Ascending aorta (tissue), 2 donors: ENCODE measurements at places on chromosomes 16 and 17. TPM values are rescaled to one million over a fixed set of nuclear protein-coding genes. Genes with fewer than 3 reads are reported as not detected.

ANKFN1 gene
- not detected for total RNA-seq

KRT16 gene
- 31.9 TPM for total RNA-seq

PIRT gene
- total RNA-seq = not detected

APOH gene
- 4.7 TPM for total RNA-seq

MRC2 gene
- total RNA-seq = 147 TPM

SDR42E2 gene
- total RNA-seq = not detected

DGKE gene
- total RNA-seq = 85.0 TPM

PRSS27 gene
- not detected for total RNA-seq

SPIRE2 gene
- total RNA-seq = not detected

ALOX15B gene
- total RNA-seq = 2.3 TPM
